ENCODE measurements at places on chromosomes 4 and X.
A peak's percentile ranks its signal among the peaks of the same experiment; 100 is the strongest.

GRCh38 chrX:13815664-13816063, 1.2 kb downstream of the GPM6B start:
- no peak for DNase-seq

- DNase-seq, result no peak
These were observed 30.6 kb downstream of the CHRNA9 start for GRCh38 chr4:40365766-40366165.

DNA sequence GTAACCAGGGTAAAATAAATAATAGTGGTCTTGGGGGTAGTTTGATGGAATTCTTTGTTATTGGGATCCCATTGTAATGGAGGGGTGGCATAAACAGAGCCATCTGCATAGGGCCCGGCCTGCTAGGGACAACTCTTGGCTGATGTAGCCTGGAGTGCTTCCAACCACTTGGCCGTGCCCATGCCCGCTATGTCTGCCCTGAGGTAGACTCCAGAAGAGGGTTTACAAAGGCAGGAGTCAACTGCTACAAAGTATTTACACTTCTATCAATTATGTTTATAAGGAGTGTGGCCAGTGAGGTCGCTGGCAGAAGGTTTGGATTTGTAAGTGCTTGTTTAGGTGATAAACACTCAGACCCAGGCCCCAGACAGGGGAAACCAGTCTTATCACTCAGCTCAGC, 8.1 kb downstream of the RASL11B start:
- no peak for DNase-seq

- DNase-seq, result no peak
These were observed 204.5 kb upstream of the IGFBP7 start for GRCh38 chr4:57314636-57315035.

- DNase-seq, result no peak
These were observed 67.3 kb downstream of the GLUD2 start for GRCh38 chrX:121114691-121115090.

DNA sequence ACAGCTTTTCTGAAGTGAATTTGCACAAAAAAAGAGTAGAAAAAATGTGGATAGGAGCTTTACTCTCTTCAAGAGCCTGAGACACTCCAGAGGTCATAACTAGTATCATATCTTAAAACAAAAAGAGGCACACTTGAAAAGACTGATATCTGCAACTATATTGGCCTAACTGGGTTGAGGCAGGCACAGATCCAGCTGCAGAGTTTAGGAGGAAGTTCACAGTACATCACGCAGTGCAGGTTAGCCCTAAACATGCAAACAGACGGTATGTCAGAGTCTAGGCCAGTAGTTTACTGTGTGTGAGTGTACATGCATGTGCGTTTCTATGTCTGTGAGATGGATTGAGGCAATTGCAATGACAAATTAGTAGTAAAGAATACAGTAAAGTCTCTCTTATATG, 24.2 kb upstream of the CT47A1 start:
- DNase-seq, result no peak

- no peak for DNase-seq
These were observed 144.5 kb downstream of the NPNT start for GRCh38 chr4:106039796-106040195.

- no peak for DNase-seq
These were observed 160.0 kb downstream of the SMIM20 start for GRCh38 chr4:26073886-26074560.

- no peak for DNase-seq
These were observed 64.4 kb upstream of the ENPEP start for GRCh38 chr4:110411574-110412011.

- DNase-seq, result no peak
These were observed 304.0 kb upstream of the BMP3 start for GRCh38 chr4:80726471-80726870.

GRCh38 chrX:136376713-136377112, 76.0 kb downstream of the ADGRG4 start:
- no peak for DNase-seq

GRCh38 chr4:175330652-175331051, 412.5 kb downstream of the ADAM29 start:
- DNase-seq, result peak; percentile 7

Data from hepatic stellate cell (primary cell).